ACHN (cell line): ENCODE measurements at places on chromosomes 6 and 20.

DNA sequence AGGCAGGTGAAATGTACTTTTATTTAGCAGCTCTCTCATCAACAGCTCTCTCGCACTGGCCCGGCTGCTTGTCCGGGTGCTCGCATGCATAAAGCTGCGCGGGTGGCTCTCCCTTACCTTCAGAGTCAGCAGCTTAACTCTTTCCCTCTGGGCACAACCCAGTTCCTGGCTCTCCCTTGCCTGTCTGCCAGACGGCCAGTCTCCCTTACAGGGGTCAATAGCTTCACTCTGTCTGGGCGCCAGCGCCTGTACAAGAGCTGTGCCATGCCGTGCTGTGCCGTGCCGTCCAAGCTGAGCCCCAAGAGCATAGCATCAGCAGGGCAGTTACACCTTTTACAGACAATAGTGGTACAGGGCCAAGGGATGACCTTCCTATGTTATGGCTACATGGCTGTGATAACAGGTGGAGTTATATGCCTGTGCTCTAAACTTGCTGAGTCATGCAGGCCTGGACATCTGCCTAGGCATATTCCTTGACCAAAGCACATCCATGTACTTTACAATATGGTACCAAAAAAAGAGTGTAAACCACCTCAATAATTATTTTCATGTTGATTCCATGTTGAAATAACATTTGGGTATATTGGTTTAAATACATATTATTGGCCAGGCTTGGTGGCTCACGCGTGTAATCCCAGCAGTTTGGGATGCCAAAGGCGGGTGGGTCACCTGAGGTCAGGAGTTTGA lies 47.9 kb downstream of the BLTP3A start:
- no peak for DNase-seq

GRCh38 chr6:144661116-144661806 lies 376.1 kb downstream of the UTRN start:
- peak; percentile 76 for DNase-seq

GRCh38 chr6:25053875-25054371 lies 118.2 kb upstream of the RIPOR2 start:
- no peak for DNase-seq

- peak; percentile 20 for DNase-seq
Measured at GRCh38 chr20:2809690-2810089, 5.1 kb upstream of the C20orf141 start.

- no peak for DNase-seq
Measured at GRCh38 chr6:30741789-30742315, 635 bp downstream of the FLOT1 start.

GRCh38 chr6:16244869-16245451 lies 6.6 kb downstream of the GMPR start:
- DNase-seq: no peak

- DNase-seq: no peak
Measured at GRCh38 chr6:17884498-17885478, 102.6 kb downstream of the KIF13A start.

DNA sequence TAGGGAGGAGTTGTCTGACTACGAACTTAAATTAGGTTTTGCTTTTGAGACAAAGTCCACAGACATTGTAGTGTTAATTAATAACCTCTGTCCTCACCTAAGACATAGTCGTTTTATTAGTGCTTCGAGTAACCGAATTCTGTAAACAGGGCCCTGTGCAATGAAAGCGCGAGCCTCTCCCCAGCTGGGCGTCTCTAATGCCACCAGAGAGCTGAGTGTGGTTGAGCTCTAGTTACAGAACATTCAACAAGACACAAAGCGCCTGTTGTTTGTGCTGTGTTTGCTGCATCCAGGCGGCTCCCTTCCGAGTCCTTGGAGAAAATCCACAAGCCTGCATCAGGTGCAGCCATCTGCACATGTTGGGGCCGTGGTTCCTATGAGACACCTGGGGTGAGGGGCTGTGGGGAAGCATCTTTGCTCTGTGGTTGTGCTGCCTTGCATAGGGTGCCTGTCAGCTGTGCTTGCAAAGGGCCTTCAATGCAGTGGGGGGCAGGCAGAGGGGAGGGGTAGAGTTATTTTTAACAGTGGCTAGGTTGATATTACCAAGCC lies 63.9 kb downstream of the CD164 start:
- no peak for DNase-seq

GRCh38 chr20:22663528-22664025 lies 79.2 kb upstream of the FOXA2 start:
- no peak for DNase-seq

DNA sequence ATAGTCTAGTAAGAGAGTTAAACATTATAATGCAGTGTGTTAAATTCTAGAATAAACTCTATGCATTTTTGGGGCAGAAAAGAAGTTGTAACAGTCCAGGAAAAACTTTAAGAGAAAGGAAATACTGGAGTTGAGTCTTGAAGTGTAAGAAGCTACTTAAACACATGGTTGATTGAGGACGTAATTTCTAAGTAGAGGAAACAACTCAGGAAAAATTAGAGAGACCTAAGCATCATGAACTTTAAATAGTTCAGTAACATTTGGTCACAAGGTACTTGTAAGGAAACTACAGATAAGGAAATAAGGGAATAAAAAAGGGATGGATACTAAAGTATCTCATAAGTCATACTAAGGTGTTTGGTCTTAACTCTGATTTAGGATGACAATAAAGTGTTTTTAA lies 4.7 kb upstream of the TRDN start:
- no peak for DNase-seq

- no peak for DNase-seq
Measured at GRCh38 chr20:38730167-38730988, 6.1 kb downstream of the SLC32A1 start.

DNA sequence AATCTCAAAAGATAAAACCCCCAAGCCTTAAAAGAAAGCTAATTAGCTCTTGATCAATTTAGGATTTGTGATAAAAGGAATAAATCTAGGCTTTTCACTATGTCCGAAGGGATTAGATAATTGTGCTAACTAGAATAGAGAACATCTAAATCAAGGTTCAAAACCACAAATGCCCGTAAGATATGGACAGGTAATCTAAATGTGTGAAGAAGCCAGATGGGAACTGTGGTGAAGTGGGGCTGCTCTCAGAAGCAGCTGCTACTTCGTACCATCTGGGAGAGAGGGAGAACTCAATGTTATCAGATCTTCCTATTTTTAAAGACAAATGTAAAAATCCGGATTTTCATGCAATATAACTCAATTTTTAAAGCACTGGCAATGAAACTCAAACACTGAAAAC lies 44.2 kb downstream of the NCOA6 start:
- no peak for DNase-seq

- no peak for DNase-seq
Measured at GRCh38 chr6:99602520-99603420, 3.9 kb upstream of the PRDM13 start.

DNA sequence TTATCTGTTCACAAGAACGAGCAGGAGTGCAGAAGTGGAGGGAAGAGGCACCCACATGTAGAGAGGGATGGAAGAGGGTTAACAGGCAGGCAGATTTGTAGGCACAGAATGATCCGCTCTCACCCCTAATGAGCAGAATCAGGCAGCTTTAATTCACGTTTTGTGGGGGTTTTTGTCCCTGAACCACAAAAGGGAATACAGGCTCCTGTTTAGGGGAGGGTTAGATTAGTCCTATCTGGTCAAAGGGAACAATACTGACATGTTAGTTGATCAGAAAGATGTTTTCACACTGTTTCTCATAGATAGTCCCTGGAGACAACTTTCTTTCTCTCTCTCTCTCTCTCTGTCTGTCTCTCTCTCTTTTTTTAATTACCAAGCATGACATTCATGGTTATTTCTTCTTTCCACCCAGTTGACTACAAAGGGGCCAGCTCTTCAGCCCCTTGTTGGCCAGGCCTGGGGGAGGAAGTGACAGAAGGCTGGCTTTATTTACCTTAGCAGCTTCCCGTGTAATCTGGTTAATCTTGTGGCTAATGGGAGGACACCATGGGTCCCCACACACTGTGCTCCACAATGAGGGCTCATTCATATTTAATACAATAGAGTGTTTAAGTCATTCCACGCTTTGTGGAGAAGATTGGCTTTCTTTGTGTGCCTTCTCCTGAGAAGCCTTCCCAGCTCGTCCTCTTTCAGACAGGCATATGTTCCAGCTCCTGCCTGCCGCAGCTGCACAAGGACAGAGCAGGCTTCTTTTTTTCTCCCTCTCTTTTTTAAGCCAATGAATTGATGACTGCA lies 958.8 kb downstream of the TFAP2A start:
- DNase-seq: no peak

DNA sequence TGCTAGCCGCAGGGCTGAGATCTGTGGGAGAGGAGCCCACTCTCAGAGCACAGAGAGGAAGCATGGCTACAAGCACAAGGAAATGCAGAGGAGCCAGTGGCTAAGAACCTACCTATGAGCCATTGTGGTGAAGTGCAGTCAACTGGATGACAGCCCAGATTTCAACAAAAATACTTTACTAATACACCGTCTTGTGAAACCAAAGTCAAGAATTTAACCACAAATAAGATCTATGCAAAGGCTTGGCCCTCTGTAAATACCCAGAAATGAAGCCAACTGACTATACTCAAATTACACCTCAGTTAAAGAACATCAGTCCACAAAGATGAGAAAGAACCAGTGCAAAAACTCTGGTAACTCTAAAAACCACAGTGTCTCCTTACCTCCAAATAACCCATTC lies 40.1 kb upstream of the PTCHD4 start:
- DNase-seq: no peak

DNA sequence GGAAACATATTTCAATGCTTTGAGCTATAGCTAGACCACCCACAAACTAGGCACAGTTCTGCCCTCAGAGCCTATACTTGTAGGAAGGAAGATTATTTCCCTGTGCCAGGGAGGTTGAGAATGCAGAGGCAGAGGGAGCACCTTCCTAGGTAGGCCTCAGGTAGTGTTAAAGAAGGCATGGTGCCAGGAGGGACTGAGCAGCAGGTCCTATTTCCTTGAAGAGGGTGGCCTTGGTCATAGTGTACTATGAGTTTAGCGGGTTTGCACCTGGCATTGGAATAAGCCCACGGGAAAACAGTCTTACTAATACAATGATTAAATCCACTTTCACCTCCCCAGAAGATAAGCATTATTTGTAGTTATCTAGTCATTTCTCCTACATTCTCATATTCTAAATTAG lies 375.4 kb downstream of the CDKAL1 start:
- no peak for DNase-seq

DNA sequence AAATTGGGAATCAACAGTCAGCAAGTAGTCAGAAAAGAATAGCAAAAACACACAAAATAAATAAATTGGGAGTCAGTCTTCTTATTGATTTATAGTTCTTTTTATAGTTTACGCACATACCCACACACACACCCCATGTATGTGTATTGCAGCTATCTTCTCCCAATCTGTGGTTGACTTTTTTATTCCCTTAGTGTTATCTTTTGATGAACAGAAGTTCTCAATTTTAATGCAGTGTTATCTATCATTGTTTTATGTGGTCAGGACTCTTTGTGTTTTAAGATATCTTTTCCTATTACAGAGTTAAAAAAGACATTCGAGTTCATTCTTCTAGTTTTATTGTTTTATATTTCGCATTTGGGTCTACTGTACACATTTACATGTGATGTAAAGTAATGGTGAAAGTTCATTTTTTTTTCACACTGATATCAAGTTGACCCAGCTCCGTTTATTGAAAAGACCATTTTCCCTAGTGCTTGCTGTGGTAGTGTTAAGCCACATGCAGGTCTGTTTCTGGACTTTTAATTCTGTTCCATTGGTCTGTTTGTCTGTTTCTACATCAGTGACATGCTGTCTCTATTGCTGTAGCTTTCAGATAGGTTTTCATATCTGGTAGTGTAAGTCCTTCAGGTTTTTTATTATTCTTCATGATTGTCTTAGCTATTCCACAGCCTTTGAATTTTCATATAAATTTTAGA lies 78.4 kb downstream of the ZFAND3 start:
- no peak for DNase-seq

DNA sequence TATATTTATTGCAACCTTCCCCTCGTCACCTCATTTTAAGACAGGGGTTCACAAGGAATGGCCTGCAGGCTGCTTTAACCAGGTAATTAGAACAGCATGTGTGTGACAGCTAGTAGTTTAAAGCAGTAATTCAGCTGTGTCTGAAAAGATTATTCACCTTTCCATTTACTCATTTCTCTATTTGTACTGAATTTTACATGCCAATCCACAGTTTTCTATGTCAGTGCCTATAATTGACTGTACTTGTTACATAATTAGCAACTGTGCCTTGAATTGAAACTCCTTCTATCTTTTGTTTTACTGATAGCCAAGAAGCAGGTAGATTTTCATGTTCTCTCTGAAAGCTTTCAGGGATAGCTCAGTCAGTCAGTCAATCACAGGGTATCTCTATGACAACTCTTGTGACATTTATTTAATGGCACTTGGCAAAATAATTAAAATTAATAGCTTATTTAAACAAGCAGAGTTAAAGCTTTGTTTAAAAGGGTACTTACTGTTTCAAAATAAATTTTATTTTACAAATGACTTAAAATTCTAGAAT lies 214.0 kb downstream of the ZFAND3 start:
- DNase-seq: no peak

- no peak for DNase-seq
Measured at GRCh38 chr6:45587229-45588060, 209.7 kb upstream of the SUPT3H start.

DNA sequence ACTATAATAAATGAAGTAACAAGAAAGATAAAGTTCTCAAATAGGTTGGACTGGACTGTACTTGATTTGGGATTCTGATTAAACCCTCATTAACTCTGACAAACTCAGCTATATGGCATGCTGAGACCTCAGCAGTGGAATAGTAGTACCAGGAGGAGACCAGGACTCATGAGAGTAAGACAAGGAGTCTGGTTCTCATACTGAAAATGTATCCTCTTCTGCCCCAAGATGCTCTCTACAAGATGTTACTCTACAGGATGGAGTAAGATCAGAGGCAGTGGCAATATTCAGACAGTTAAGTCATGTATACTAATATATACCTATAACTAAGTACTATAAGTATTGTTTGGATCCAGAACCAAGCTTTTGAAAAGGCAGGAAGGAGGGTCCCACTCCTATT lies 31.9 kb upstream of the SYNCRIP start:
- DNase-seq: no peak

- DNase-seq: no peak
Measured at GRCh38 chr6:40253420-40253819, 319.2 kb upstream of the MOCS1 start.

DNA sequence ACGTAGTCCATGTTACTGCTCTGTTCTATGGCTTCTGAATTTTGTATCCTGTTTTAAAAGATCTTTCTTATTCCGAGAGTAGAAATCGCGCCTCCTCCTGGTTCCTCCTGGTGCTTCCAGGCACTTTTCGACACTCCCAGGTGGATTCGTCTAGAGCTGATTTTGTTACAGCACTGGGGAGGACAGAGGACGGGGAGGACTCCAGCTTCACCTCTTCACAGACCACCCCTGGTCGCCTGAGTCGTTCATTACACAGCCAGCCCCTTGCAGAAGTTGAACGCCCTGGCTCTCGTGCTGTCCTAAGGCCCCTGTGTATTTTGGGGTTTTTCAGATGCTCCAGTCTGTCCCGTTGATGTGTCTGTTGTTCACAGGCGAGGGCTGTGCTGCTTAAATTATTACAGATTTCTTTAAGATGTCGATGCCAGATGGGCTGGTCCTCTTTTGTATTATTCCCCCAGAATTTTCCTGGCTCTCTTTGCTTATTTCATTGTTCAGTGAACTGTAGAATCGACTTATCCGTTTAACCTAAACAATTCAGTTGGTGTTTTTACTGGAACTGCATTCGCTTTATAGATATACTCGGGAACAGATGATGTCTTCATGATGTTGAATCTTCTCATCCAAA lies 30.5 kb downstream of the COL20A1 start:
- no peak for DNase-seq

GRCh38 chr6:12844284-12845223 lies 128.0 kb downstream of the PHACTR1 start:
- DNase-seq: peak; percentile 17

GRCh38 chr6:77313595-77313994 lies 149.7 kb downstream of the HTR1B start:
- DNase-seq: no peak

GRCh38 chr20:54088430-54088829 lies 18.0 kb upstream of the BCAS1 start:
- DNase-seq: no peak
